Stimulated activated CD8-positive, alpha-beta memory T cell treated with anti-CD3 and anti-CD28 coated beads, Interleukin-15, amount 100 ng/mL, for 24 hours (primary cell): ENCODE measurements at places on chromosomes 13 and 19.

DNA sequence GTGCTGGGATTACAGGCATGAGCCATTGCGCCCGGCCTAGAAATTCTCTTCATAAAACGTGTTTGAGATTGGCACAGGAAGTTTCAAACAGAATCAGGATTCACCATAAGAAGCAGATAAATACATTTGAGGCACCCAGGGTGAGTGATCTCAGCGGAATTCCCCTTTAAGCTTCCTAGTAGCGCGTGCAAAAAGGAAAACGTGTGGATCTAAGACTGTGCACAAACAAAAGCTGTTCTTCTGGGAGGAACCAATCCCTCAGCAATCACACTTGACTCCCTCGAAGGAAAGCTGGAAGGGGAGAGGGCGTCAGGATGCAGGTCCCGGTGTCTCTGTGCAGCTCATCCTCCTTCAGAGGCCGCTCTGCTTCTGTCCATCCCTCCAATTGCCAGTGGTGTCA, 15.5 kb downstream of the MCF2L start:
- no peak for DNase-seq

DNA sequence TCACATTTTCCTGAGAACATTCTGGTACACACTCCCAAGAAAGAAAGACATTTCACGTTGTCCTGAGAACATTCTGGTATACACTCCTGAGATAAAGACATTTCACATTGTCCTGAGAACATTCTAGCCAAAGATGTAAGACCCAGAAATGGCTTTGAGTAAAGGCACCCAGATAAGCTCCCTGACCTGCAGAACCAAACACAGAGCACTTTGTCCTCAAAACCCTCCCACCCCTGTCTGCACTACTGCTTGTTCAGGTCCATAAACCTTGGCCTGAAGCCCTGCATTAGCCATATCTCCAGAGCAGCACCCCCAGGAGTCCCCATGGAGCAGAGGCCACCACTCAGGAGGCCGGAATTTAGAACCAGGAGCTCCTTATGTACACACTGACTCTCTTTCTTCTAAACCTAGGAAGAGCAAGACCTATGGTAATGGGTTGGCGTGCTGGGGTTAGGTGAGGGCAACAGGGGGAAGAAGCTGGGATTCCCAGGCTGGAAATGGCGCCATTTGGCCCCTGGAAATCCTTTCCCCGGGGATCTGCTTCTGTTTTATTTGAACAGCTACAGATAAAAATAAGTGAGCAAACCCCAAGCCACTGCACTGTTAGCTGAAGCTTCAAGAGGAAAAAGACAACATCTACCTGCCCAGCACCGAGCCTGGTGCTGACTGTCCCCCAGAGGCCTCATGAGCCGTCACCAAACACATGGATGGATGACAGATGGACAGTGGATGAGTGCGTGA, 13.7 kb downstream of the GAS6 start:
- DNase-seq, result no peak

- no peak for DNase-seq
These were observed 7.9 kb downstream of the ITPKC start for GRCh38 chr19:40724855-40725254.

DNA sequence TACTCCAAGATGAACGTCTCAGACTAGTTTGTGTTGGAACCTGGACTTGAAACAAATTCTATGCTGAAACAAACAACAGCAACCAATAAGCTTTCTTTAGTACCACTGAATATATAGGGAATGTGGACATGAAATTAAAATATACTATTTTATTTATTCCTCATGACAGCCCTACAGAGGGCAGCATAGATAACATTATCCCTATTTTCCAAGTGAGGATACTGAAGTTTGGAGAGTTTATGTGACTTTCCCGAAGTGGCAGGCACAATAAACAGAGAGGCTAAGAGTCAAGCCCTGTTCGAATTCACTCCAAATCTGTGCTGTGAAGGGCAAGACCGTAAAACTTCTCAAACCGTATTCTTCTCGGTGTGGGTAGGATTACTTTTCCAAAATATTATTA, 509.9 kb upstream of the GPC6 start:
- DNase-seq, result no peak

DNA sequence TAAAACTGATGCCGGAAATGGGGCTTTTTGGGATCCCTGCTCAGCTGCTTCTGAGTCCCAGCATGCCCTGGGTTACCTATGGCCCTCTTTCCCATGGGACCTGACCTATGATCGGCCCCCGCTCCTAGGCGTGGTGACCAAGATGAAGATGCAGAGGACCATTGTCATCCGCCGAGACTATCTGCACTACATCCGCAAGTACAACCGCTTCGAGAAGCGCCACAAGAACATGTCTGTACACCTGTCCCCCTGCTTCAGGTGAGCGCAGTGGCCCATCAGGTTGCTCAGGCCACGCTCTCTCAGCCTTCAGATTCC, 1.5 kb downstream of the RPS11 start:
- DNase-seq, result no peak

- no peak for DNase-seq
These were observed 81.0 kb upstream of the UBAC2 start for GRCh38 chr13:99119656-99120055.

DNA sequence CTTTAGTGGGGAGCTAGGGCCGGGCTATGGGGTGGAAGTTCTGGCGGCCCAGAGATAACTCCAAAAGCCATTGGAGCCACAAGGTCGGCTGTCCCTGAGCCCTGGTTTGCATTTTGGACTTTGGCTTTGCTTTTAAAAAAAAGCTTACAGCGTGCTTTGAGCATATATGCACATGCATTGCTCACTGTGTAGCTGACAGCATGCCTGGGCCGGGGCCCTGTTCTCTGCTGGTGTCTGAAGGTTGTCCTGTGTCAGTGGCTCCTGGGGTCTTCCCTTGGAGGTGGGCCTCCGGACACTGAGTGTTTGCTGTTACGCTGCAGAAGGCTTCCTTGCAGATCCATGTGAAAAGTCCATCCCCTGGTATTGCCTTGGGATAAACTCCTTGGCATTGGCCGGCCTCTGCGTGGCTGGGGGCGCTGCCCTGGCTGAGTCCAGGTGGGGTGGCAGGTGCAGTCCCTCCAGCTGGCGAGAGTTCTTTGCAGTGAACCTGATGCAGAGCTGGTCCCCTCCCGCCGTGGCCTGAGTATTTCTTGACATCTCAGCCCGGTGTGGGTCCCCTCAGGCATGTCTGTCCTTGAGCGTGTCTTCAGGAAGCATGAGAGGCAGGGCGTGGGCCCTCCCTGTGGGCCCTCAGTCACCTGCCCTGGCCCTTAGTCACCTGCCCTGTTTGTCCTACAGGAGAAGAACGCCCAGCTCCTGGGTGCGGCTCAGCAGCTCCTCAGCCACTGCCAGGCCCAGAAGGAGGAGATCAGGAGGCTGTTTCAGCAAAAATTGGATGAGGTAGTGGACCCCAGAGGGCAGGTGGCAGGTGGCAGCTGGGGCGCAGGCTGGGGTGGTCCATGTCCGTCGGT, 23.0 kb downstream of the PLEKHJ1 start:
- DNase-seq, result no peak

DNA sequence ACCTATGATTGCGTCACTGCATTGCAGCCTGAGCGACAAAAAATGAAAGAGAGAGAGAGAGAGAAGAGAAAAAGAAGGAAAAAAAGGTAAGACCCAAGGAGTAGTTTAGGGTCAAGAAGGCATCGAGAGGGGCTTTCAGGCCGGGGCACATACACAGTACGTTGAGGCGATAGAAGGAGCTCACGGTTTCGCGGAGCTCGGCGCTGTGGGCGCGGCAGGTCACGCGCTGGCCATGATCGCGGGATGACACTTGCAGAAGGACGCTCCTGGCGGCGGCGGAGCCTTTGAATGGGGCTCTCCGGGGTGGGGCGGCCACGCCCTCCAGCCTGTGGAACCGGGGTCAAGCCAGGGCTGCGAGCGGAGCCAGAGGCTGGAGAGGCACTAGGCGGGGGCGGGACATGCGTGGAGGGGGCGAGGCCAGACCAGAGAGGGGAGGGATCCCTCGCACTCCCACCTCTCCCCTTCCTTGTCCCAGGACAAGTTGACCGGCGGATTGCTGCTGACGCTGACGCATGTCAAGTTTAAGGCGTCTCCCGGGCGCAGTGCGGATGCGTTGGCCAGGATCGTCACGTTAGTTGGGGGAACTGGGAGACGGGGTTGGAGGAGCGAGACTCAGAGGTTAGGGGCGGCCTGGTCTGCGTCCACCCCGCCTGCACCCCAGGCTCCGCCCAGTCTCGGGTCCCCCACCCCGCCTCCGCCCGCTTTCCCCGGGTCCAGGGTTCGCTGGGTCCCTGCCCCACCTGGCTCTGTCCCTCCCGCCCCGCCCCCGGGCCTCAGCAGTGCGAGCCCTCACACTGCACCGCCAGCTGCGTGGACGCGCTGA, 6.9 kb downstream of the NPHS1 start:
- DNase-seq, result no peak

DNA sequence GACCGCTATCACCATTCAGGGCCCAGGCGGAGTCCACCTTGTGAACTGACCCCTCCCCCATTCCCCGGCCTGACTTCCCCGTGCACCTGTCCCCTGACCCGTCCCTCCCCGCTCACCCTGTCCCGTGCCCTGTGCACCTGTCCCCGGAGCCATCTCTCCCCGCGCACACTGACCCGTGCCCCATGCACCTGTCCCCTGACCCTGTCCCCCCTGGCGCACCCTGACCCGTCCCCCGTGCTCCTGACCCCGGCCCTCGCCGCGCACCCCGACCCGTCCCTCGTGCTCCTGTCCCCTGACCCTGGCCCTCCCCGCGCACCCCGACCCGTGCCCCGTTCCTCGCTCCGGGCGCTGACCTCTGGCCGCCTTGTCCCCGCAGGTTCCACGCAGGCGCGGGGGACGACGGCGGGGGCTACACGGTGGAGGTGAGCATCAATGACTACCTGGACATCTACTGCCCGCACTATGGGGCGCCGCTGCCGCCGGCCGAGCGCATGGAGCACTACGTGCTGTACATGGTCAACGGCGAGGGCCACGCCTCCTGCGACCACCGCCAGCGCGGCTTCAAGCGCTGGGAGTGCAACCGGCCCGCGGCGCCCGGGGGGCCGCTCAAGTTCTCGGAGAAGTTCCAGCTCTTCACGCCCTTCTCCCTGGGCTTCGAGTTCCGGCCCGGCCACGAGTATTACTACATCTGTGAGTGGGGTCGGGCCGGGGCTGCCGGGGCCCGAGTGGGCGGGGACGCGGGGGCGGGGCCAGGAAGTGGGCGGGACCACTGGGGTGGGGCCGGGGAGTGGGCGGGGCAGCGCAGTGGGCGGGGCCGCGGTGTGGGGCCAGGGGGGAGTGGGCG, 9.7 kb downstream of the EFNA2 start:
- no peak for DNase-seq

DNA sequence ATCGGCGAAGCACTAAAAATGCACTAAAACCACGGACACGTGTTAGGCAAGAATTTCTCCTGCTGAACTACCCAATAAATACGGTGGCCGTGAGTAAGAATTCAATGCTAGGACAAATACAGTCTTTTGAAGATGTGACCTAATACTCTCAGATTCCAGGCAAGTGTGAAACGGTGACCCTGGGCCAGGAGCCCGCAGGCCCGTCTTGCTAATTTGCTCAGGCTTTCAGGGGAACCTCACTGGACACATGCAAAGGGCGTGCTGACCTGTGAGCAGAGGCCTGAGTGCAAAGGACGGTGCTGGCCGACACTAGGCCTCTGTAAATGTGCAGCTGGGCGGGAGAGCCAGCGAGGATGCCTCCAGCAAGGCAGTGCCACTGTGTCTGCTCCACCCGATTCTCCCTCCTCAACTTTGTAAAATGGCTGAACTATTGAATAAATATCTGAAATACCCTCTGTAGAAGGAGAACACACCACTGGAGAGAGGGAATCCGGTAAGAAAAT, 70.1 kb downstream of the STK24 start:
- DNase-seq, result no peak

GRCh38 chr19:23060016-23060415, 56.8 kb upstream of the ZNF730 start:
- no peak for DNase-seq

- DNase-seq, result no peak
These were observed 122.6 kb upstream of the SLC10A2 start for GRCh38 chr13:103188713-103189326.

GRCh38 chr13:111111376-111111937, 3.7 kb upstream of the ARHGEF7 start:
- DNase-seq, result no peak

GRCh38 chr19:34722353-34722752, 11.7 kb upstream of the ZNF181 start:
- no peak for DNase-seq

GRCh38 chr13:110012102-110012739, 225.8 kb upstream of the IRS2 start:
- no peak for DNase-seq

GRCh38 chr19:35307931-35308330, 16.0 kb downstream of the MAG start:
- DNase-seq, result no peak

DNA sequence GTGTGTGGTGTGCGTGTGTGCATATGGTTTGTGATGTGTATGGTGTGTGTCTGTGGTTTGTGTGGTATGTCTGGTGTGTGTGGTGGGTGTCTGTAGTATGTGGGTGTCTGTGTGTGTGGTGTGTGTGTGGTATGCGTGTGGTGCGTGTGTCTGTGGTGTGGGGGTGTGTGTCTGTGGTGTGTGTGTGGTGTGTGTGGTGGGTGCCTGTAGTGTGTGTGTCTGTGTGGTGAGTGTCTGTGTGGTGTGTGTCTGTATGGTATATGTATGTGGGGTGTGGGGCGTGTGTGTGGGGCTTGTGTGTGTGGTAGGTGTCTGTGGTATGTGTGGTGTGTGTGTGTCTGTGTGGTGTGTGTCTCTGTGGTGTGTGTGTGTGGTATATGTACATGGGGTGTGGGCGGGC, 300.7 kb downstream of the TEX29 start:
- DNase-seq, result no peak
